ENCODE measurements at places on chromosomes 3 and 15. TPM values are rescaled to one million over a fixed set of nuclear protein-coding genes. Genes with fewer than 3 reads are reported as not detected.

- H3K4me3 ChIP-seq, result no peak overlapping the region
- no peaks in the 10 kb centered on the region for H3K27me3 ChIP-seq
- H3K27ac ChIP-seq, result no peak overlapping the region
- H3K36me3 ChIP-seq, result no peaks in the 10 kb centered on the region
- H3K4me1 ChIP-seq, result no peaks in the 10 kb centered on the region
Observed at GRCh38 chr3:134998855-134999254, 203.8 kb downstream of the EPHB1 start.

DNA sequence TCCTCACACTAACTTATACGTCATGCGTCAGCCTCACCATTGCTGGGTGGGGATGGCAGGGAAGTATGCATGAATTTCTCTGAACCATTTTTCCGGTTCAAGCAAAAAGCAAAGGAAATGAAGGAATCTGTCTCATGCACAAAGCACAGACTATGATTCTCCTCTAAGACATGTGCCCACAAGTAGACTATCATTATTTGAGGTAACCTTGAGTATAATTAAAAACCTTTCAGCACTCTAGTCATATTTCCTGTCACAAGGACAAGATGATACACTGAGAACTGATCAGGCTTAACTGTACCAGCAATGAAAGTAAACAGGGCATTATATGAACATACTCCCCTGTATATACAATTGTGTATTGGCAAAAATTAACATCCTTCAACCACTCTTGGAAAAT, 56.7 kb upstream of the TSC22D2 start:
- H3K27ac ChIP-seq, result no peak overlapping the region
- H3K27me3 ChIP-seq, result no peaks in the 10 kb centered on the region
- H3K4me3 ChIP-seq, result no peak overlapping the region
- H3K4me1 ChIP-seq, result peaks cover 40% of the 10 kb centered on the region
- DNase-seq, result no peak
- no peaks in the 10 kb centered on the region for H3K36me3 ChIP-seq

- H3K4me1 ChIP-seq, result peaks cover 13% of the 10 kb centered on the region
- no peak overlapping the region for H3K4me3 ChIP-seq
- H3K27ac ChIP-seq, result no peak overlapping the region
- DNase-seq, result no peak
- H3K27me3 ChIP-seq, result no peaks in the 10 kb centered on the region
Observed at GRCh38 chr3:148330542-148330941, 367.2 kb upstream of the AGTR1 start.

DNA sequence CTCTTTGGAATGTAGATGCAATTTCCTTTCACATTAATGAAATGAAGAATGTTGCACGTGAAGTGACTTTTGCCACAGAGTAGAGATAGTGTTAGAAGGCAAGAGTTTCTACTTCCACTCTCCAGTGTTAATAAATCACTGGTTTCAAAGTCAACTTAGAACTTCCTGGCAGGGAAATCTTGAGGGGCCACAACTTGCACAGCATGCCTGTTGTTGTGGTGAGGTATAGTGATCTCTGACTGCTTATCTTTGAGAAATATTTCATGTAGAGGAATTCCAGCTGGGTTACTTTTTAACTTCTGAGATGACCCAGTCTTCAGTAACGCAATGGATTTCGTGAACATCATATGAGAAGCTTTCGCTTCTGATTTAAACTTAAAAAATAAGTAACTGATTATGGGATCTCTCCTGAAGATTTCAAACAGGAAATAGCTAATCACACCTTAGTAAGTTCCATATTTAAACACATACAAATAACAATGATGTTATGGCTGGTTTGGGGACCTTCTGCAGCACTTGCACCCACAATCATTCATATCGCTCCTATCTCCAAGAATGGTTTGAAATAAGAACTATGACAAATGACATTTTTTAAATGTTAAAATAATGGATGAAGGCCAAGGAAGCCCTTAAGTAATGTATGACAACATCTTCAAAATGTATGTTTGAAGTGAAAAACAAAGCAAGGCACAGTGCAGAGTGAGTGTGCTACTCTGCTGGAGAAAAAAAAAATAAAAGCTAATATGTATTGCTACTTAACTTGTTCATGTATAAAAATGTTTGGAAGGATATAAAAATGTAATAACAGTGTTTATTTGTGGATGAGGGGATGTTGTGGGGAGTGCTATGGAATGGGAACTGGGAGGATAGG, 726.5 kb upstream of the NECTIN3 start:
- DNase-seq, result no peak
- no peaks in the 10 kb centered on the region for H3K27me3 ChIP-seq
- H3K36me3 ChIP-seq, result no peaks in the 10 kb centered on the region
- no peak overlapping the region for H3K4me3 ChIP-seq
- H3K27ac ChIP-seq, result no peak overlapping the region
- no peaks in the 10 kb centered on the region for H3K4me1 ChIP-seq

DNA sequence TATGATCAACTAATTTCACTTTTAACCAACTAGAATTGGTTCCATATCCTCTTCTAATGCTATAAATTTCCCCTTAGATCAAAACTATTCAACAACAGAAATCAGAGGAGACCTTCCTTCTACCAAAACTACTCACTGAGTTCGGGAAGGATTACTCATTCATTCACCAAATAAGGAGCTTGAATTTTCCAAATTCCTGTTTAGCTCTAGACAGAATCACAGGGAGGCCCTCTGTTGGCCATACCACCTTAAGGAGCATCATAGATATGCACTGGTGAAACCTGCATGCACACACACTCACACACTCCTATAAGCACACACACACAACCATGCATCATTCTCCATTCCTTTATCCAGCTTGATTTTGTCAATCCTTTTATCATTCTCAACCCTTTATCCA, 49.0 kb downstream of the SUCLG2 start:
- DNase-seq, result no peak
- peaks cover 47% of the 10 kb centered on the region for H3K36me3 ChIP-seq
- no peaks in the 10 kb centered on the region for H3K27me3 ChIP-seq

MAPKAPK3 gene
- 15.2 TPM for total RNA-seq

KCNAB1 gene
- total RNA-seq, result 5.0 TPM

SORD gene
- total RNA-seq, result 3.3 TPM

TMEM41A gene
- 9.1 TPM for total RNA-seq
